ENCODE measurements at places on chromosomes 4 and X. TPM values are rescaled to one million over a fixed set of nuclear protein-coding genes. Genes with fewer than 3 reads are reported as not detected.

ANAPC10 gene
- 28.5 TPM for total RNA-seq

DNA sequence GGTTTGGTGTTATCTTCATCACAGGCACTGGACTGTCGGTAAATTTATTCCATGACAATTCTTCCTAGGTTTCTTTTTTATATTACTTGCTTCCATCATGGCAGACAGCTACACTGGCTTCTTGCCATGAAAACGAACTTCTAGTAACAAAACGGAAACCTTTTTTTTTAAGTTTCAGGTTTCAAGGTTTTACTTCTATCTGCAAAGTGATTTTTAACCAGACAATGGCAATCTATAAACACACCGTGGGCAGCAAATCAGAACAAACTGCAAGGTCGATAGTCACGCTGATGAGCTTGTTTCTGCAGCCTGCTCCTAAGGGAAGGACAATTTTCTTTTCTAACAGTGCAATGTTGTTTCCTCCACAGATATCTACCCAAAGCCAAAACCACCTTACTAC, 29.9 kb downstream of the XG start:
- no peaks in the 10 kb centered on the region for H3K36me3 ChIP-seq
- no peak for DNase-seq
- H3K27ac ChIP-seq: no peak overlapping the region

GRCh38 chr4:168279556-168279955, 39.0 kb downstream of the DDX60 start:
- H3K4me3 ChIP-seq: no peak overlapping the region
- H3K4me1 ChIP-seq: no peaks in the 10 kb centered on the region
- no peak overlapping the region for H3K27ac ChIP-seq
- H3K36me3 ChIP-seq: no peaks in the 10 kb centered on the region
- no peaks in the 10 kb centered on the region for H3K27me3 ChIP-seq
- DNase-seq: no peak

GRCh38 chr4:20680736-20681135, 19.5 kb upstream of the PACRGL start:
- no peak overlapping the region for H3K4me3 ChIP-seq
- H3K36me3 ChIP-seq: no peaks in the 10 kb centered on the region
- no peaks in the 10 kb centered on the region for H3K27me3 ChIP-seq
- no peaks in the 10 kb centered on the region for H3K4me1 ChIP-seq
- no peak for DNase-seq

UXT gene
- 153 TPM for total RNA-seq

DNA sequence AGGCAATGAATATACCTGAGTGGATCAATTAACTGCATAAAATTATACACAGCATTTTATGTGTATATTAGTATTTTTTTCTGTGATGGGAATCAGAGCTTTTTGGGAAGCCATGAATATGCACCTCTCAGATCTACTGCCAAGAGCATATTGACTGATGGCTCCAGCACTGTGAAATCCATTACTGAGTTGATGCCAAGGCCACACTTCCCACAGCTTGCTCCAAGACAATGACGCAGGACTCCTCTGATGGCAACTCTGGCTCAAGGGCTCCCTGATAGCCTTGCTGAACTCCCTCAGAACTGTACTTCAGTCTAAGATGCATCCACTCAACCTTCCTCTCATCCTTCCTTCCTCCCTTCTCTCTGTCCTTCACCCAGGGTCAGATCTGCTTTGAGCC, 82.7 kb downstream of the OTC start:
- no peak overlapping the region for H3K4me3 ChIP-seq
- H3K36me3 ChIP-seq: no peaks in the 10 kb centered on the region
- H3K27ac ChIP-seq: no peak overlapping the region
- H3K27me3 ChIP-seq: no peaks in the 10 kb centered on the region
- DNase-seq: no peak

PTTG2 gene
- total RNA-seq: not detected
